ENCODE measurements at places on chromosomes 5 and 9.

DNA sequence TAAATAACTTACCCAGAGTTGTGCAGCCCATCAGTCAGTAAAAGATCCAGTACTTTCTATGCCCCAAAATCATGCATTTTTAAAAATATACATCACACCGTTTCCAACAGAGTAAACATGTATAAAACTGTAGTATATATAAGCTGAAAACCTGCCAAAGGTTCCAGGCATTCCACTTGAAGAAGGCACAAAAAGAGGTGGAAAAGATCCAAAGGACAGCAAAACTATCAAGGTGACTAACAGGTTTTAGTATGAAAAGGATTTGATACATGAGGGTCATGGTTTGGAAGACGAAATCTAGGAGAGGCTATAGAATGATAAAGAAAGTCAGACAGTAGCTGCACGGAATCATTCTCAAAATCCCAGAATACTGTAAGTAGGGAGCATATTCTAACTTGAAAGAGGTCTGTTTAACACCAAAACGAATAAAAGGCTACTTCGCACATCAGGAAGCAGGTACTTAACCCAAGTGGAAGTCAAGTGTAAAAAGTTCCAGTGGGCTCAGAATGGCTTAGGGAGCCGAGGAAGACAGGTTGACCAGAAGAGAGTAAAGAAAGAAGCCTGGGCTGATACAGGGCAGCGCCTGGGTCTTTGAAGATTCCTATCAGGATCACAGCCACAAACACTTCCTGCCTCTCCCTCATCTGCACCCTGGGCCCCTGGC, 207.2 kb downstream of the ADAMTS12 start:
- H3K27me3 ChIP-seq, result peaks cover 20% of the 10 kb centered on the region
- no peak for DNase-seq
- no peak overlapping the region for H3K4me3 ChIP-seq
- no peaks in the 10 kb centered on the region for H3K4me1 ChIP-seq

GRCh38 chr9:101443364-101443771, 7.8 kb upstream of the ALDOB start:
- no peaks in the 10 kb centered on the region for H3K36me3 ChIP-seq
- no peak overlapping the region for H3K4me3 ChIP-seq
- peaks cover 43% of the 10 kb centered on the region for H3K27me3 ChIP-seq
- no peak overlapping the region for H3K27ac ChIP-seq
- peaks cover 1% of the 10 kb centered on the region for H3K4me1 ChIP-seq
- DNase-seq, result no peak

- DNase-seq, result no peak
- no peaks in the 10 kb centered on the region for H3K4me1 ChIP-seq
- no peaks in the 10 kb centered on the region for H3K36me3 ChIP-seq
- H3K27ac ChIP-seq, result no peak overlapping the region
Measured at GRCh38 chr5:174520420-174521396, 203.7 kb upstream of the MSX2 start.

GRCh38 chr9:26439061-26439624, 453.5 kb downstream of the CAAP1 start:
- DNase-seq, result no peak
- no peaks in the 10 kb centered on the region for H3K36me3 ChIP-seq
- no peak overlapping the region for H3K27ac ChIP-seq
- H3K4me3 ChIP-seq, result no peak overlapping the region
- H3K4me1 ChIP-seq, result no peaks in the 10 kb centered on the region

- peak; percentile 34 for DNase-seq
- H3K4me1 ChIP-seq, result peaks cover 77% of the 10 kb centered on the region
- H3K27me3 ChIP-seq, result no peaks in the 10 kb centered on the region
Measured at GRCh38 chr5:80864706-80865435, 95.3 kb upstream of the RASGRF2 start.

DNA sequence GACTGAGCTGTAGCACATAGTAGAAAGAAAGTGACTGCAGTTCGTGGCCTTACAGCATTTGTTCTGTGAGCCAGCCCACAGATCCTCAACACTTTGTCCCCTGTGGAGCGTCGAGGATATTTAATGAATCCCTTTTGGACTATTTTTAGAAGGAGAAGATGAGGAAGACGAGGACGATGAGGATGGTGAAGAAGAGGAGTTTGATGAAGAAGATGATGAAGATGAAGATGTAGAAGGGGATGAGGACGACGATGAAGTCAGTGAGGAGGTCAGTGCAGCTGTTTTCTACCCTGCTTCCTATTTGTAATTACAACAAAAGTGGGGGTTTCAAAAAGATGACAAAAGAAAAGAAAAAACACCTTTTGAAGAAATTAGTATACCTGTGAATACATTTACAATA, 28.0 kb downstream of the ANP32B start:
- H3K4me1 ChIP-seq, result peaks cover 24% of the 10 kb centered on the region
- no peak for DNase-seq
- H3K27ac ChIP-seq, result peak overlapping the region; percentile 56
- no peak overlapping the region for H3K4me3 ChIP-seq
